Tongue (tissue), 3 donors: ENCODE measurements at places on chromosomes 16 and 17. TPM values are rescaled to one million over a fixed set of nuclear protein-coding genes. Genes with fewer than 3 reads are reported as not detected.

DNA sequence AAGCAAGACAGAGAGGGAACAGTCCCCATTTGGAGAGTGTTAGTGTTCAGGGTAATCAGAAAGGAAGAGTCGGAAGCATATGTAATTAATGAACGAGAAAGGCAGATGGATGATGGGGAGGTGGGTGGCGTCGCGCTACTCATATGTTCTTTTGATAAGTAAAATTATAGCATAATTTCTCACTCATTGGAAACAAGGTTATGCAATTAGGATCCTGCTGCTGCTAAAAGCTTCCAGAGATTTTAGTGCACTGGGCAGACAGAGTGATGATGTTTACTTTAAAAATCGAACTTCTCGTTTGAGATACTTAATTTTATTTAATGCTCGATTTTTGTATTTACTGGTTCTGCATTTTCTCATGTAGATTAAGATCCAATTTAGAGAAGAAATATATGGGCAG is 96.2 kb downstream of the PRKCA start:
- DNase-seq, result no peak

GRCh38 chr17:16459855-16460550 is 32.0 kb downstream of the LRRC75A start:
- no peak for DNase-seq

DNA sequence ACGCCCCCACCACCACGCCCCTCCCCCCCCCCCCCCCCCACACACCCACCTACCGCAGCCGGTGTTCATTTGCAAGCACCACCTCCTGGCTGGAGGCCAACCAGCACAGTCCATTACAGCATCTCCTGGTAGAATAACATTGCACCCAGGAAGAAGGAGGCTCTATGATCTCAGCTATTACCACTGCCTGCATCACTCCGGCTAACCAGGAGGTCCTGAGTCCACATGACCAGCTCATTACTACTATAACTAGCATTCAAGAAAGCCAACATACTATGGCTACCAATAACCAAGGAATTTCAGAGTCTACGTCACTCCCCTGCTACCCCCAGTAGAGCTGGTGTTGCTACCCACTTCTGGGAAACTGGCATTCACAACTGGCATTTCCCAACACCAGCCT is 81.1 kb upstream of the ALOX12 start:
- no peak for DNase-seq

DNA sequence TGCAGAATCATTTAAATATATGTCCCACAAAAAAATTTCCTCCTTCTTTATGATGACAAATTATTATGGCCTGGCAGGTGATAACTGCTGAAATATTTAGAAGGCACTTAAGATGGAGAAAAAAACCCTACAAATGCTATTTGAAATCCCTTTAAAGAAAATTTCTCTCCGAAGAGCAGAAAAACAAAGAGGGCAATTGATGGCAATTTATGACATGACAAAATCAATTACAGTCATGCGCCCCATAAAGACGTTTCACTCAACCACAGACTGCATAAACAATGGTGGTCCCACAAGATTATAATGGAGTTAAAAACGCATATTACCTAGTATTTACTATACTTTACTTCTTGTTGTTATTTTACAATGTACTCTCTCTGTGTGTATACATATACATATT is 25.2 kb upstream of the KIF2B start:
- no peak for DNase-seq

GRCh38 chr16:78485188-78485916 is 385.9 kb downstream of the WWOX start:
- DNase-seq, result no peak

GRCh38 chr17:39754958-39755553 is 17.3 kb downstream of the GRB7 start:
- DNase-seq, result peak; percentile 14

- no peak for DNase-seq
Observed at GRCh38 chr16:84648595-84649510, 542 bp downstream of the KLHL36 start.

GRCh38 chr16:68445458-68445857 is 2.9 kb downstream of the SMPD3 start:
- DNase-seq, result peak; percentile 13

DNA sequence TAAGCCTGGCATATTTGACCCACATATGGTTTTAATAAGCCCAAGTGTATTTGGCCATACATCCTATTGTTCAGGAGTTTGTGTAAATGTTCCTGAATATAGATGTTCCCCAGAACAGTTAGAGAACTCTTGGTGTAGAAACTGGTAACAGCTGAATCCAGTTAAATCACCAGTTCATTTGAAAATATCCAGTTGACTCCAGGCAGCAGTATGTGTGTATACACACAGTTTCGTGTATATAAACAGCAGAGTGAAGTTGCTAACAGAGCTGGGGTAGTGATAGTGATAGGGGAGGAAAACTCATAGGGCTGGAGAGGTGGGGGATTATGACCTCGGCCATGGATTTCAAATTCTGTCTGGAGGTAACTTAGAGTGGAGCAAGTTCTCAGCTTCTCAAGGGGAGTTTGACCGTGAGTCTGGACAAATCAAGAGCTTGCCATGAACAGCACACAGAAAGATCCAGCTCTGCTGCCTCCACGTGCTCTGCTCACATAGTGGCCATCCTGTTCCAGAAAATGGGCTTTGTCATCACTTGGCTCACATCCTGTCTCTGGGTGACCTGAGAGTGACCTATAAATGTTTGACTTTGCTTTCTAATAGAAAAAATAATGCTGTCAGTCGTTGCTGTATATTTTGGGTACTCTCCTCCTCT is 30.6 kb upstream of the MMD start:
- DNase-seq, result no peak

DNA sequence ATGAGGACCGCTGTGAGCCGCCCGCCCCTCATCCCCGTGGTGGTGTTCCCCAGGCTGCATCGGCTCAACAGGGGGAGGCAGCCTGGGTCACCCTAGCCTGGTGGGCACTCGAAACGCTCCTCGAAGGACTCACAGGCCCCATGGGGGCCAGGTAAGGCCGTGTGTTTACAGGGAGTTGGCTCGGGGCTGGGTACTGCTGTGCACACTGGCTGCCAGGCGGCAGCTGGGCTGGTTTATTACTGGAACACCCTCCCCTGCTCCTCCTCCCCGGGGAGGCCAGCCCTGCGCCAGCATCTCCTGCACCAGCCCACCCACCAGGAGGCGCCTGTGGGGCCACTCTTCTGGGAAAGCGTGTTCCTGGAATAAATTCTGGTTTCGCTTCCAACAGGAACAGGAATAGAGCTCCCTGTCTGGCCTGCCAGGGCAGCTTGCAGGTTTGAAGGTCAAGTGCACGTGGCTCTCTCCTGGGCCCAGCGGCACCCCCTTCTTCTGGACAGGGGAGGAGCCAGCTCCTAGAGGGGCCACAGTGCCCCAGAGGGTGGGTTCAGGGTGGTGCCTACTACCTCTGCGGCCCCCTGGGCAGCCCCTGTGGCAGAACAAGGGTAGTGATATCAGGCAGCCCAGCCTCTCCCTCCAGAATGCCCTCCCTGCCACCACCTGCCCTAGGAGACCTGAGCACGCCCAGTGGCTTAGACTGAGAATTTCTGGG is 11.3 kb downstream of the MCRIP1 start:
- DNase-seq, result peak; percentile 64

DNA sequence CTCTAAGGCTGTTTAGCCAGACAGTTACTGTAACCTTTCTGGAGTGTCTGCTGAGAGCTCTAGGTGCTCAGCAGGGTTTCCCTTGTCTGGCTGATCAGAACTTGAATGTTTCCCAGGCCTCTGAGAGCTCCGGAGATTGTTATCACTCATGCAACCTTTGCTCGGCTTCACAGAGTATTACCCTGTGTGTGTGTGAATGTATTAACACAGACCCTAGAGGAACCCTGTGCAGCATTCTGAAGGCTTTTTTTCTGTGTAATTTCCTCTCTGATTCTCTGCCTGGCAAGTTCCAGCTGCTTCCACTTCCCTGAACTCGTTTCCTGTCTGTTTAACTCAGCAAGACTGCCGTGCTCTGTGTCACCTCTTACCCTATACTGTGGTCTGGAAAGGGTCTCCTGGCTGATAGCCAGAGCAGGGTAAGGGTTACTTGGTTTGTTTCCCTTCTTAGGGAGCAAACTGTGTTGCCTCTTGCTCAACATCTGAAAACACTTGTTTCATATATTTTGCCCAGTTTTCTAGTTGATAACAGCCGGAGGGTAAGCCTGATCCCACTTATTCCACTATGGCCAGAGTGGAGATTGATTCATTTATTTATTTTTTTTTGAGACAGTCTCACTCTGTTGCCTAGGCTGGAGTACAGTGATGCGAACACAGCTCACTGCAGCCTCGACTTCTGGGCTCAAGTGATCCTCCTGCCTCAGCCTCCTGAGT is 21.7 kb downstream of the PRMT7 start:
- DNase-seq, result peak; percentile 27

DNA sequence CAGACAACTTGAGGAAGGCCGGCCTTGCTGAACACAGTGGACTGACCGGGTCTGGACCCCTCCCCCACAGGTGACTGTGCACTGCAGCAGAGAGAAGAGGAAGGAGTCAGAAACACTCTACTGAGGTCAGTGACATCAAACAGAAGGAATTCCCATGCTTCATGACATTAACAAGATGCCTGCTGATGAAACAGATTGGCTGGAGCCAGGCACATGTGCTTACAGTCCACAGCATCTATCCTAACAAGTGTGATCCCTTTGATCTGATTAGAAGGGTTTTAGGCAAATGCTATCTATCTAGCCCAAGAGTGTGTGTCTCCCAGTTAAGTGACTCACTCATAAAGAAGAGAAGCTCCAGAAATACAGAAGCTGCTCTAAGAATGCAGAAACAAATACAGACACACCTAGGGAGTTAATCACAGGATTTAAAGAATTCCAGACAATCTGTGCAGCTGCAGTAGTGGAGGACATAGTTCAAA is 90.2 kb downstream of the SYCE1L start:
- DNase-seq, result no peak

DNA sequence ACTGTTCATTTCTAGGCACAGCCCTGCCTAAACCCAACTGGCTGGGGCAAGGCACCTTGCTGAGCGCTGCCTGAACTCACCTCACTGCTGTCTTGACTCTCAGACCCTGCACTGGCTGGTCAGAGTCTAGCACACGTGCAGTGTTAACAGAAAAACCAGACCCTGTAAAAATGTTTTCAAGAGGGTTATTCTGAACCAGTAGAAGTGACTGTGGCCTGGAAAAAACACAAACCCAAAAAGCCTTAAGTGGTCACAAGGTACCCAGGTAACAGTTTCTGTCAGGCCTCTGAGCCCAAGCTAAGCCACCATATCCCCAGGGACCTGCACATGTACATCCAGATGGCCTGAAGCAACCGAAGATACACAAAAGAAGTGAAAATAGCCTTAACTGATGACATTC is 6.1 kb upstream of the EIF4A3 start:
- no peak for DNase-seq

- peak; percentile 77 for DNase-seq
Observed at GRCh38 chr17:55990332-55991006, 162.8 kb upstream of the ANKFN1 start.

- DNase-seq, result no peak
Observed at GRCh38 chr17:79577485-79578187, 33.2 kb downstream of the RBFOX3 start.

- DNase-seq, result peak; percentile 28
Observed at GRCh38 chr17:33377837-33378595, 84.9 kb upstream of the ASIC2 start.

DNA sequence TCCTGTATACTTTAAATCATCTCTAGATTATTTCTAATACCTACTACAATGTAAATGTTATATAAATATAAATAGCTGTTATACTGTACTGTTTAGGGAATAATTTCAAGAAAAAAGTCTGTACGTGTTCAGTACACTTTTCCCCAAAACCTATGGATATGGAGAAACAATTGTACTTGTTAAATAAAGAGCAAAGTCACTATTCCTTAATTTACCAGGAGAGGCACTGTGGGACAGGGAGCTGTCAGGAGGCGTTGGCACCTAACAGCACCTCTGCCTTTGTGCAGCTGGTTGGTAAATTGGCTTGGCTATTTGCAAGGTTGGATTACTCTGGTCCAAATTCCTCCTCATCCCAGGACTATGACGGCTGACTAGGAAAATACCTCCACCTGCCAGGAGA is 28.0 kb downstream of the CRHR1 start:
- no peak for DNase-seq

HOXB2 gene
- total RNA-seq, result 4.1 TPM

QRICH2 gene
- 2.1 TPM for total RNA-seq

ARMC5 gene
- total RNA-seq, result 7.2 TPM

WSCD1 gene
- total RNA-seq, result 29.5 TPM

EPX gene
- total RNA-seq, result not detected

CD19 gene
- total RNA-seq, result not detected

FBXL20 gene
- 17.6 TPM for total RNA-seq

MMP25 gene
- total RNA-seq, result 0.41 TPM
